ENCODE measurements at places on chromosomes 5 and 9.

DNA sequence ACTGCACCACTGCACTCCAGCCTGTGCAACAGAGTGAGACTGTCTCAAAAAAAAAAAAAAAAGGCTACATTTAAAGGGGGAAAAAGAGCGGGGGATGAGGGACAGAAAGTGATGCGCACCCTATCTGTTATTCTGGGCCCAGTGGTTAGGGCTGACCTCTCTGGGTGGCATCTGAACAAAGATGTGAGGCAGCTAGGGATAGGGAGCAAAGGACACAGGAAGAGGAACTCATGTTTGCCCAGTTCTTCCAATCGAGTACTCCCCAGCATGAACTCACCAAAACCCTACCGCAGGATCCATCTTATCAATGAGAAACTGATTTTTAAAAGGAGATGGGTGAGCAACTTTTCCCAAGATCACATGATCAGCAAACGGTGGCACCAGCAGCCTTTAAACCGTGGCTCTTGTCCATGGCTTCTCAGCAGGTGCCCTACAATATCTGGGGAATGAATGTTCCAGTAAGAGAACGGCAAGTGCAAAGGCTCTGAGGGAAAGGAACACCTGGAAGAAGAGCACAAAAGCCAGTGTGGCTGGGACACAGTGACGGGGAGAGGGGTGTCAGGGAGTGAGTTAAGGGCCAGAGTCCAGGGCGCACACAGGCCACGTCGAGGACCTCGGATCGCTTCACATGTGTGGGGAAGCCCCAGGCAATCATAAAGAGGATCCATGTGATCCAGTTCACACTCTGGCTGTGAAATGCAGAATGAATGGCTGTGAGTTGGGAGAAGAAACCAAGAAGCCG, 22.0 kb downstream of the RAPGEF1 start:
- DNase-seq: no peak

DNA sequence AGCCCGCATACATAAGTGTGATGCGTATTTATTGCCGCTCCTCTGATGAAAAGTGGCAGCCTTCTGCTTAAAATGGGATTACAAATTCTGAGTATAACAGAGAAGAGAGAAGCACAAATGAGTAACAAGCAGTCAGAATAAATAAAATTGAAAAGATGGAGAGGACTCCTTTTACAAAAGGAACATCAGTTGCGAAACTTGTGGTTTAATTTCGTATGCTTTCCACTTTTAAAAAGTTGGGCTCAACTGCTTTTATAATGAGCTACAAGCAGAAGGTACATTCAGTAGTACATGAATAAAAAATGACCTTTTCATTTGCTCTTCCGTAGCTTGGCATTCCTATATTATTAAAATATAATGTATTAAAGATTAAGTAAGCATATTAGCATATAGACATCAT, 320.0 kb downstream of the FBXL17 start:
- DNase-seq: no peak

DNA sequence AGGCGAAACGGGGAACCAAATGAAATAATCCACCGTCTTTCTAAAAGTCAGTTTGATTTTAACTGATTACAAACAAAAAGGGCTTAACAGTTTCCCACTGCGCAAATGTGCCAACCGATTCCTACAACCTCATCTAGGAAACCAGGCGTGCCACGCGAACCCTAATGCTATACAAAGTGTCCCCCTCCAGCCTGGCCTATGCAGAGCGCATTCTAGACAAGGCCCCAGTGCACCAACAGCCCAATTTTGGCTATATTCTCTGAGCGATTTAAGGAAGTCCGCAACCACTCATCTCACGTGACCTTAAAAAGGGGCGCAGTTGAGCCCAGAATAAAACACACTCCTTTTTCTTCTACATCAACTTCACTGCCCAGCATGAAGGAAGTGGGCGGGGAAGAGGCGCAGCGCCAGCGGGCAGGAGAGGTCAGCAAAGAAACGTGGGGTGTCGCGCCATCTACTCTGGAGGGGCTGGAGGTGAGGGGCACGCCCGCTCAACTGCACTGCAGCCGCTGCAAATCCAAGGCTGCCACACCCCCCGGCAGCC, 779 bp downstream of the FAM13B start:
- peak; percentile 40 for DNase-seq

DNA sequence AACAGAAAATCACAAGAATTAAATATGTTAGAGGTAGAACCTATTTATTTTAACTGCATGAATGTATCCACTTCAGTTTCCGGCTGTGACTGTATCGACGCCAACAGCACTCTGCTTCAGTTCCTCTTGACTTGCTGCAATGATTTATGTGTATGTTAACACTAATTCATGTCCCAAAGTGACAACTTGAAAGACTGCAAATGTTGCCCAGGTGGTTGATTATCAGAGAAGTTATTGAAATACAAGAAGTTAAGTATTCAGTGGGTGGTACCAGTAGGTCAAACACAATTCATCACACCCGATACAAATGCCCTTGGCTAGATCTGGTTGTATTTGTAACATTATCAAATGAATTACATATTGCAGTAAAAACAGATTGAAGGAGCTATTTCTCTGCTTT, 622.7 kb upstream of the CDH18 start:
- DNase-seq: no peak

GRCh38 chr9:84875193-84875592, 205.7 kb downstream of the NTRK2 start:
- no peak for DNase-seq

DNA sequence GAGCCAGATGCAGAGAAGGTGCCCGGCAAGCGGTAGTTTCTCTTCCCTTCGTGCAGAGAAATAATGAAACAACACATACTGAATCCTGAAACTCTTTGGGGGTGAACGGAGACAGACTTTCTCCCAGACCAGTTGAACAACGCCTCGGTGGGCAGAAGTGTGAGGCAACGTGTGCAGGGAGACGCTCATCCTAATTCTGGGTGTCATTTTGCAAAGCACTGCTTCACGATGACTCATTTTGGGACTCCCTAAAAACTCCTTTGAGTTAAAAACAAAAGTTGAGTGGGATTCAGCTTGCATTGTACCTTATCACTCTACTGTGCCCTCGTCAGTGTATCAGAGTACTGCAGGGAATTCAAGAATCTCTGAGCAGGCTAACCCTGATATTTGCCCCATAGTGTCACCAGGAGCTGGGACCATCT, 3.5 kb upstream of the NEK6 start:
- DNase-seq: no peak

DNA sequence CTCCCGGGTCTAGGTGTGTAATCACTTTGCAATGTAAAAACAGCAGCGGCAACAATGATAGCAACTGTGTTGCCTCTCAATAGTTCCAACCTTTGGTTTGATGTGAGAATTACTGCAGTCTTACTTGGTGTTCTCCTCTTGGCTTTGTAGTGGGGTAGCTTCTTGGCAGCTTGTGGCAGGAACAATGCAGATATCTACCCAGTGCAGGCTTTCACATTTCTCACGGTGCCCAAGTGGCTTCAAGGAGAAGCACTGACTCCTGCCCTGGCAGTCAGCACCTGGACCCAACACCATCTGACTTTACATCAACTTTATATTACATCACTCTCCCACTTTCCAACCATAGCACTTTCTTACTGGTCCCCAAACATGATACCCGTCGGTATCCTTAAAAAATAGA, 28.4 kb upstream of the TIFAB start:
- DNase-seq: no peak

DNA sequence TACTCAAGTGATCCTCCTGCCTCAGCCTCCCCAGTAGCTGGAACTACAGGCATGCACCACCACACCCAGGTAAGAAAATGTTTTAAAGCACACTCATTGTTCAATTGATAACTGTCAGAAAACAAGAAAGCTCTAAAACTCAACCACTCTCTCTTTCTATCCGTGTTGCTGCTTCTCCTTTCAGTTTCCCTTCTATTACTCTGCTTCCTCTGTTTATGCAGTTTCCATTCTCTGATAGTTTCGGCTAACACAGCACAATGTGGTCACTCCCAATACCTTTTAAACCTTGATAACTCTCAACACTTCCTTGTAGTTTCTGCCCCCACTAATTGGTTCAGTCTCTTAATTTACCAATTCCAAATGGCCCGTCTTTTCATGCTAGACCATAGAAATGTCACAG, 59.2 kb upstream of the NR4A3 start:
- no peak for DNase-seq

GRCh38 chr5:56530626-56531138, 284.7 kb upstream of the MAP3K1 start:
- DNase-seq: no peak

DNA sequence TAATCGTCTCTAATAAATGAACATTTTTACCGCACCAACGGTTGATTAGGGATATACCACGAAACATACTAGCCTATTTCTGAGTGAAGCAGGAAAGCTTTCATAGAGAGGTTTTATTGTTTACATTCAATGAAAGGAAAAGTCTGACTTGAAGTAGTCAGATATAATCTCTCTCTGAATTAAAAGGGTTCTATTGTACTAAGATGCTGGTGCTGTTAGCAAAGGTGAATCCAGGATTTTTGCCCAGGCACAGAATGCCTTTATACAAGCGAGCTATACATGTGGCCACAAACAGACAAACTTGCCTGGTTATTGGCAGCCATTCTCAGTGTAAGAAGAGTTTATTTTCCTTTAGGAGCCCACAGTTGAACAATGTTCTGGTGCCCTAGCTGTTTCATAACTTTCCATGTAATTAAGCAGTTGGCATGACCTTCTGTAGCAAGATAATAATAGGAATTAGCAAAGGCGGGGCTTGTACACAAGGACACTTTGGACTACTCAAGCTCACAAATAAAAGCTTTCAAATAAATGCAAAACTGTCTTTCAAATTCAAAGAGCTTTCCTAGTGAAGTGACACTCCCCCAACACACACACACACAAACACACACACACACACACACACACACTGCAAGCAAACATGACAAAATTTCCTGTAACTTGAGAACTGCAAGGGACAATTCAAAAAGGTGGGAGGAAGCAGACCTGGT, 198.7 kb upstream of the MAP3K1 start:
- DNase-seq: no peak

- DNase-seq: no peak
Measured at GRCh38 chr9:76426807-76427419, 32.1 kb upstream of the GCNT1 start.

DNA sequence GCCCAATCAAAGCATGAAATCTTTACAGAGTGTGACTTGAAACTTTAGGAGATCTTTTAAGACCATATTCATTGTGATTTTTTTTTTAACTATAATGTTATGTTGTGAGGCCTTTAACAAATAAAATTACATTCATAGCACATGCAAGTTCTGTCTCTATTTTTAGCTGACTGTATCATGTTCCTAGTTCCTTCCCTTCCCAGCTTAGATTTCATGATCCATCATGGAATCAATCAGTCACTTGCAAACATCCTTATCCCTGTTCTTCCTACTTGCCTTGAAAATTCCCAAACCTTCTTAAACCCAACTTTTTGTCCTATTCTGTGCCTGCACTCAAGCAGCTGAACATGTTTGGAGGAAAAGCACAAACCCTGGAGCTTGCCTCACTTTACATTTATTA, 141.8 kb downstream of the DMXL1 start:
- DNase-seq: no peak

DNA sequence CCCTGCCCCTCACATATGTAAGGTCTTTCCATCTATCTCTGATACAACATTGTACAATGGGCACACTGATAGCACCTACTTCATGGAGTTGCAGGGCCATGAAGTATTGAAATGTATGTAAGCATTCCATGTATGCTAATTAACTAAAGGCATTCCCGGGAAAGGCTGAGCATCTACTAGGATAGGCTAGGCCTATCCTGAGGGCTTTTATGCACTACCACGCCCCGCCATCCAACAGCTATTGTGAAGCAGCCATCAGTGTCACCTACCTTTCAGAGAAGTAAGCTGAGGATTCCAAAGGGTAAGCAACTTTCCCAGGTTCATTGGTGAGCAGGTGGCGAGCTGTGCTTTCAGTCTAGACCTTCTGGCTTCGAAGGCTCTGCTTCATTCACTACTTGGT, 47.6 kb downstream of the NSG2 start:
- no peak for DNase-seq

- no peak for DNase-seq
Measured at GRCh38 chr9:128911529-128912035, 9.2 kb upstream of the PHYHD1 start.

- no peak for DNase-seq
Measured at GRCh38 chr5:5342784-5343183, 79.7 kb upstream of the ICE1 start.

- no peak for DNase-seq
Measured at GRCh38 chr5:93336330-93337110, 244.5 kb downstream of the NR2F1-AS1 start.

- no peak for DNase-seq
Measured at GRCh38 chr9:93207860-93208734, 24.2 kb downstream of the WNK2 start.

GRCh38 chr9:22036866-22037626, 27.9 kb upstream of the CDKN2B start:
- no peak for DNase-seq

DNA sequence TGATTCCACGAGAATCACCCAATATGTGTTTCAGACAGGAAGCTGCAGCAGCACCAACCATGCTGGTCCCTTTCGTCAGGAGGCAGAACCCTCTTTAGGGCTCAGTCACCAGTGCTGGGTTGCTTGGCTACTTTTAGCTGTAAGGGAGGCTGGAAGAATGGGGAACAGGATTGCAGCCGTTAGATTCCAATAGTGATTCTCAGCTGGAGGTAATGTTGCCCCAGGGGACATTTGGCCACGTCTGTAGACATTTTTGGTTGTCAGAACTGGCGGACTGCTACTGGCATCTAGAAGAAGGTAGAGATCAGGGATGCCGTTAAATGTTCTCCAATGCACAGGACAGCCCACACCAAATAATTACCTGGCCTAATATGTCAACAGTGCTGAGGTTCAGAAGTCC, 81.8 kb downstream of the ANKRD33B start:
- DNase-seq: no peak

DNA sequence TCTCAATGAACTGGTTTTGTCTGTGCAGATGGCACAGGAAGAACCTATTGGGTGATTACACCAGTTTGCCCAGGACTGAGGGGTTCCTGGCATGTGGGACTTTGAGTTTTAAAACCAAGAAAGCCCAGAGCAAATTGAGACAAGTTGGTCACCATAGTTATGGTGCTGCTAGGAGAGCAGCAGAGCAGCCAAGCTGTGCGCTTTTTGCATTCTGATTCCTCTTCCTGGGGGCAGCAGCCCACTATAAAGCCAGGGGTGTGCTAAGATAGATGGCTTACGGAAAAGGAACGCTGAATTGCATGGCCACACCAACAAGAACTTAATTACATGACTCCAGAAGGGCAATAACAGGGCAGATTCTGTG, 49.7 kb downstream of the TIMD4 start:
- no peak for DNase-seq

DNA sequence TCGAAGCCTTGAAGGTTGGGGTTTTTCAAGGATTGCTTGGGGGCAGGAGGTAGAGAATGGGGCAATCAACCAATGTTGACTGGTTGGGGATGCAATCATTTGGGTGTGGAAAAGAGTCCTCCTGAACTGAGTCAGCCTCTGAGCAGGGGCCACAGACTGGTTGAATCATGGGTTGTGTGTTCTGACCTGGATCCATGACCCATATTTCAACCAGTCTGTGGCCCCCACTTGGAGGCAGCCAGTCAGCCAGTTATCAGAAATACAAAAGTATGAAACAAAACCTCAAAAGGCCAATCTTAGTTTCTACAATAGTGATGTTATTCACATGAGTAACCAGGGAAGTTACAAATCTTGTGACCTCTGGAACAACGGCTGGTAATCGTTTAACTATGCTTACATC, 81.4 kb upstream of the RANBP6 start:
- DNase-seq: no peak

Data from effector CD4-positive, alpha-beta T cell (primary cell).